GM13977 (cell line): ENCODE measurements at places on chromosomes 7 and 10.

GRCh38 chr7:18125476-18125875, 97.8 kb upstream of the PRPS1L1 start:
- no peak for DNase-seq

GRCh38 chr7:51298912-51299311, 17.7 kb downstream of the COBL start:
- DNase-seq = no peak

GRCh38 chr7:135207406-135208101, 3.8 kb downstream of the WDR91 start:
- DNase-seq = no peak

DNA sequence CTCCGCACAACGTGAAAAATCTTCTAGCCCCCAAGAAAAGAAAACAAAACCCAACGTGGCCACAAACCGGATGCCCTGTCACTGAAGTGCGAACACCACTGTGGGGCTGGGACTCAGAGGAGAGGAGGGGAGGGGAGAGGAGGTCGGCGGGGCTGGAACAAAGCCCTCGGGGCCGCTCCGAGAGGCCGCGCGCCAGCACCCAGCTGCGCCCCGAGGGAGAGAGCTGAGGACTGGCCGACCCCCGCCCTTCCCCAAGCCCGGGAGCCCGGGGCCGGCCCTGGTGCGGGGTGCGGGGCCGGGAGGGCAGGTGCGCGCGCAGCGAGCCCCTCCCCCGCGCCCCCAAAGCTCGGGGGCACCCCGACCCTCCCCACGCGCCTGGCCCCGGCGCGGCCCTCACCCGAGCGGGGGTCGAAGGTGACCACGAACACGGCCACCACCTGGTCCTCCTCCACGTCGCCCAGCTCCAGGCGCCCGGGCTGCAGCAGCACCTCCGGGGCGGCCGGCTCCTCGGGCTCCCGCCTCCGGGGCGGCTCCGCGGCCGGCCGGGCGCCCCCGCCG, 398 bp downstream of the DENND11 start:
- DNase-seq = peak; percentile 88

DNA sequence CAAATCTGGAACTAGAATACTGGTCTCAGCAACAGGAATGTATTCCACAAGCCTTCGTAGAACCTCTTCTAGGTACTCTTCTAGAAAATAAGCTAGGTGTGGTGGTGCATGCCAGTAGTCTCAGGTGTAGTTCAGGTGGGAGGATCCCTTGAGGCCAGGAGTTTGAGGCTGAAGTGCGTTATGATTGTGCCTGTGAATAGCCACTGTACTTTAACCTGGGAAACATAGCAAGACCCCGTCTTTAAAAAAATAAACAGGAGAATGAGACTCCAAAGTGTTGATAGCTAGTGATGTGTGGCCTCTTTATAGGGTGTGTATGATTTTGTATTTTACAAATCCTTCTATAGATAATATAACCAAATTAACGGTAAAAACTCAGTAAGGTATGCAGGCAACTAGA, 1.5 kb upstream of the ZNF775 start:
- no peak for DNase-seq

DNA sequence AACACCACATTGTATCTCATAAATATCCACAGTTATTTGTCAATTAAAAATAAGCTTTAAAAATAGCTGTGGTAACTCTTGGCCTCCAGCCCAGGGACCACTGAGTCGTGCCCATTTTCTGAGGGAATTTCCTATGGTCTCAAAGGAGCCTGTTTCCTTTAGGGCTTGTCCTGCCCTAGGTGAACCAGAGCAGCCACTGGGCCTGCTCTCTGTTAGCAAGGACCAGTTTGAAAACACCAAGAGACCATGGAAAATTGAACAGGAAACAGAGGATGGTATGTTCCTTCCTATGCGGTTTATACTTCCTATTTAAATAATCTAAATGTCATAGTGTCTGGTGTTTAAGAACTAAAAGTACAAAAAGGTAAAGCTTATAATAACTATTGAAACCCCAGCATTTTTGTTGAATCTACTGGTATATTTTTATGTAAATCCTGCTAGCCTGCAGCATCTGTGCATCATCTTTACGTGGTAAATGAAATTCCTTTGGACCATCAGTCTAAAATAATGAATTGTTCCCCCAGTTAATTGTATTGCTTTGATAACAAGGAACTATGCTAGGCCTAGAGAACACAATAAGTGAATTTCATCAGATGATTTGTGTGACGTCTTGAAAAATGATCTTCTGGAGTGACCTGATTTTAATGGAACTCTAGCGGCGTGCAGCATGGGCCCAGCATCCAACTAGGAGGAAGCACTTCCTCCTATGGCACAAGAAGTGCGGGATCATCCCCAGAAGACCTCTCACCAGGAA, 333.7 kb downstream of the GFRA1 start:
- no peak for DNase-seq

DNA sequence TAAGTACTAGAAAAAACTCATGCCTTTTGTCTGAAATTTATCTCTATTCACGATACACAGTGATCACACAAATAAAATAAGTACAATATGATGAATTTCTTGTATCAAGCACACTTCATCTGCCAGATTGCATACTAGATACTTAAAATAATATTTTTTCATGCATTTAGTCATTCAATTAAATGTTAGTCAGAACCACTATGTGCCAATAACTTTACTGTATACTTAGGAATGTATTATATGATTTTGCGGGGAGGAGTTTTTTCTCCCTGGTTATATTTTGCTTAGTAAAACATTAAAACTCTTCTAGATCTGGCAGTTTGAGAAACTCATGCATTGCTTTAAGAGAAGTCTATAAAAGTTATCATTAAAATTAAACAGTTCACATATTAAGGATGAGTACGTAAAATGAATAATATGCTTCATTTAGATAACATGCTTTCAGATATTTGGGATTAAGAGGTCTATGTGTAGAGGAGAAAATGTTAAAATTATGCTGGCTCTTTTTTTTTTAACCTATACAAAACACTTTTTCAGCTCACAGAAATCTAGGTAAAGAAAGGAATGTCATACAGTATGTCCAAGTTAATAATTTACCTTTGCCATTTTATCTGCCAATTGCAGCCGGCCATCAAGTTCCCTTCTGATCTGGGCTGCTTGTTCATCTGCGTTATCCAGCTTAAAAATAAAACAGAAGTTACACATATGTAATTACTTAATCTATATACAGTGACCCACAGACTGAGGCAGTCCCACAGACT, 70.1 kb downstream of the RNF133 start:
- DNase-seq = no peak

DNA sequence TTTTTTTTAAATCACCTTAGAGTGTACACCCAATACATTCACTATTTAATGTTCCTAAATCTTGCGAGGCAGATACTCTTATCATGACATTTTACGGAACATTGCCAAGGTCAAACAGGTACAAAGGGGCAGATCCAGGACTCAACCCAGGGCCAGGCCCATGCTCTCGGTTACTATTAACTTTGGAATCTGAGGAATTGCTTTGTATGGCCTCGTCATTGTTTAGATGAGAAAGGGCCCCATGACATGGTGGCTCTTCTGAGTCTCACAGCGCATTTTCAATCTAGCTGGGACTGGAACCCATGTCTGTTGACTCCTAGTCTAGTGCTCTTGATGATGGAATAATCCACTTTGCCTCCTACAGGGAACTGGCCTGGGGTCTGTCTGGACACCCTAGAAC, 59.1 kb downstream of the GATA3 start:
- no peak for DNase-seq

GRCh38 chr7:123220396-123220795, 20.6 kb upstream of the SLC13A1 start:
- no peak for DNase-seq

DNA sequence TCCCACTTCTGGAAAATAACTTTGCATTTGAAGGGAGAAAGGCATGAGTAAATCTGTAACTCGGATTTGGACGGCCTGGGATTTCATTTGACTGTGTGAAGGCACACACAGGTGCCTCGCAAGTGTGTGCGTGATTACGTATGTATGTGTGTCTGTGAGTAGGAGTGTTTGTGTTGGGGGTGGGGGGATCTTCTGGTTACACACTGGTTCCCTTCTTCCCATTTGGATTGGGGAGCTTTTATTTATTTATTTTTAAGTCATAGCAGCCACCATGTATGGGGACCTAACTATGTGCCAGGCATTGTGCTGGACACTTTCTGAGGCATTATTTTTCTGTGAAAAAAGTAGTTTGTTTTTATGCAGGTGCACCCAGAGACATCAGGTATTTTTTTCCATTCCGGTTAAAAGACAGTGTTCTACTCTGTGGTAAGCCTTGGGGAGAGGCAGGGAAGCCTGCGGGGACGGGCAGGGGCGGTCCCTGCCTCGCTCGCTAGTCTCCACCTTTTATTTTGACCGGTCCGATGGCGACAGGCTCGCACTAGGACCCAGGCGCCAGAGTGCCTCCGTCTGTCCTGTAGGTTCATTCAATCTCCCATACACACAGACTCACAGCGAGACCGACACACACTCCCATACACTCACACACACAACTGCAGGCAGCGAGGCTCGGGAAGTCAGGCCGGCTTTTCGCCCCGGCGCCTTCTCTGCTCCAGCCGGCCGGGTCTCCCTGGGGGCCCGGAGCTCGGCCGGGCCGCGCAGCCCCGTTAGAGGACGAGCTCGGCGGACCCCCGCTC, at the start of gene MXI1:
TSS of gene MXI1 (plus strand) at position 595 of the 794 bp plus-strand sequence. CDS start 204 bp downstream, outside the sequence.
- DNase-seq = peak; percentile 86

DNA sequence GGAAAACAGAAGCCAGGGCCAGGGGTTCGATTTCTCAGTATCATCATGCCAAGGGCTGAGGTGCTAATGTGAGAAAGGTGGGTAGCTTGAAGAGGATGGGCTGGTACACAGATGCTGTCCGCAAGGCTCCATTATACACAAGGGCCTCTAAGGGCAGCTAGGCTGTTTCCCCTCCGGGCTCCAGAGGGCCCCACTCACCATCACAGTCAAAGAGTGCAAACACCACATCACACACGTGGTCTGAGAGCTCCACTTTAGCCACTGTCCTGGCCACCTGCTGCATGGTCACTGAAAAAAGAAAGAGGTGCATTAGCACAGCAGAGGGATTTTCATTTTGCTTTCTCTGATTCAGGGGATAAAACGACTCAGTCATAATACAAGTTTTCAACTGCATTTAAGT, 20.9 kb upstream of the DNAJB12 start:
- DNase-seq = no peak

DNA sequence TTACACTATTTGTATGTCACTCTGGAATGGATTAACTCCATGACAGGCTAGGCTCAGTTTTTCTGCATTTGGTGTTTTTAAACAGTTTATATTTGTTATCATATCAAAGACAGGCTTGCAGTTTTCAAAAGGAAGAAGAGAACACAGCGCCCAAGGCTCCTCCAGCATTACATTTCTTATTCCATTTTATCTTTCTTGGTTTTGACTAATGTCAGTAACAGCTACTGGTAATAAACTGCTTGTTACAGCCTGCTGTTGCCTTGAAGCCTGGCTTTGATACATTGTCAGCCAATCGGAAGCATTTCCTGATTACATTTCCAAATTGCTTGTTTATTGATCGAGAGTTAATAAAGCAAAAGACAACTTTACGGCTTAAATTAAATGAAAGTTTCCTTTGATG, 166.0 kb upstream of the MDFIC start:
- DNase-seq = no peak

DNA sequence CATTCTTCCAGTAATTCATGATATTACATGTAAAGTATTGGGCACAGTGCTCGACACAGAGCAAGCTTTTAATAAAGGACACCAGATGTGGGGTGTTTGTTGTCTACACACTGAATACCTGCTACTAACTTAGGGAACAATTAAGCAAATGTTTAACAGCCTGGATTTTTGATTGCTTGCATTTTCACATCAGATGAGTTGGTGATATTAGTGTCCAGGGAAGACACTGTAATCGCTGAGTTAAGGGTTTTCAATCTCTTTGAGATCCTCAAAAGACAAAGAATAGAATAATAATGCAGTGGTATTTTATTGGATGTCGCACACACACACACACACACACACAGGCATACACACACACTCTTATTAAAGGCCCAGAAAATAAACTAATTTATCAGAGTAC, 79.1 kb downstream of the VIM start:
- DNase-seq = no peak

DNA sequence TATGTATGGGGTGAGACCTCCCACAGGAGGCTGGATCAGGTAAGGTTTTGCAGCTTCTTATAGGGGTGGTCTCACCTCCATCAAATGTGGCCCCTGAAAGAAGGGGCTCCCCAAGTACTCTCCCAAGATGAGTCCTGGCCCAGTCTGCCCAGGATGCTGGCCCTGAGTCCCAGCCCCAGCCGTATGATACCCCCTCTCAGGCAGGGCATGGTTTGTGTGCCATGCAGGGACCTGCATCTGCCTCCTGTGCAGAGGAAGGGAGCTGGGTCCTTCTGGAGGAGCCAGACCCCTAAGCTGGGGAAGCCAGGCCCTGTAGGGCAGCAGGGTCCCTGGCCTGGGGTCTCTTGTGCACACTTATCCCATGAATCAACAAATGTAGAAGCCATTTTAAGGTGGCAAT, 35.1 kb upstream of the ZNF716 start:
- no peak for DNase-seq

GRCh38 chr10:100724531-100725027, 20.8 kb upstream of the PAX2 start:
- DNase-seq = no peak

DNA sequence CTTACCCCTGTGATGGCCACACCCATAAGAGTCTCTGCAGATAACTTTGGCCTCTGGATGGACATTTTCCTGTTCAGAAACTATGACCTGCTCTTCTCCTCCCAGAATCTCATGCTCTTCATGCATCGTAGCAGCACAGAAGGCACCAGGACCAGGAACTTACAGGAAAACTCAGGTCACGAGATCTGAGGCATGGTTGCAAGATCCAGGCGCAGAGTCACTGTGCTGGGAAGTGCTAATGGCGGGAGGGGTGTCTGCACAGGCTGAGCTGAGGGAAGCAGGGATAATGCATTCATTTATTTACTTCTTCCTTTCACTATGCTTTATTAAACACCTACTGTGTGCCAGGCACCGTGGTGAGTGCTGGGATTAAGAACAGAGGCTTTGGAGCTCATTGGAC, 48.2 kb upstream of the LOXL4 start:
- DNase-seq = no peak
